ENCODE measurements at places on chromosomes 1 and 21.

- no peak for DNase-seq
Observed at GRCh38 chr1:55774446-55774845, 559.3 kb upstream of the USP24 start.

- DNase-seq: no peak
Observed at GRCh38 chr1:45458894-45459293, 32.1 kb downstream of the TESK2 start.

DNA sequence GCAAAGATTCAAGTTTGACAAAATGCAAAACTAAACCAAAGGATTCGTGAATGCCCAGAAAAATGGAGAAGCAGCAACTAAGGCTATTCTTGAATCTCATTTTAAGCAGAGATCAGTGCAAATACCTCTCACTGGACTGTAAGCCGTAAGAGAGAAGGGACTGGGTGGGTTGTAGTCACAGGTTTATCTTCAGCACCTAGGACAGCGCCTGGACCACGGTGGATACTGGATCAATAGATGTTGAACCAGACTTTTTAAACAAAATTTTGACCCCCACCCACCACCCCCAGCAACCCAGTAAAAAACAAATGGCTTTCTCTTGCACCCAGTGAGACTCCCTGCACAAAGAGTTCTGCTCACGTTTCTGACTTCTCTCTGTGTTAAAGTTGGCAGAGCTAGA is 347.1 kb downstream of the AJAP1 start:
- DNase-seq: no peak

DNA sequence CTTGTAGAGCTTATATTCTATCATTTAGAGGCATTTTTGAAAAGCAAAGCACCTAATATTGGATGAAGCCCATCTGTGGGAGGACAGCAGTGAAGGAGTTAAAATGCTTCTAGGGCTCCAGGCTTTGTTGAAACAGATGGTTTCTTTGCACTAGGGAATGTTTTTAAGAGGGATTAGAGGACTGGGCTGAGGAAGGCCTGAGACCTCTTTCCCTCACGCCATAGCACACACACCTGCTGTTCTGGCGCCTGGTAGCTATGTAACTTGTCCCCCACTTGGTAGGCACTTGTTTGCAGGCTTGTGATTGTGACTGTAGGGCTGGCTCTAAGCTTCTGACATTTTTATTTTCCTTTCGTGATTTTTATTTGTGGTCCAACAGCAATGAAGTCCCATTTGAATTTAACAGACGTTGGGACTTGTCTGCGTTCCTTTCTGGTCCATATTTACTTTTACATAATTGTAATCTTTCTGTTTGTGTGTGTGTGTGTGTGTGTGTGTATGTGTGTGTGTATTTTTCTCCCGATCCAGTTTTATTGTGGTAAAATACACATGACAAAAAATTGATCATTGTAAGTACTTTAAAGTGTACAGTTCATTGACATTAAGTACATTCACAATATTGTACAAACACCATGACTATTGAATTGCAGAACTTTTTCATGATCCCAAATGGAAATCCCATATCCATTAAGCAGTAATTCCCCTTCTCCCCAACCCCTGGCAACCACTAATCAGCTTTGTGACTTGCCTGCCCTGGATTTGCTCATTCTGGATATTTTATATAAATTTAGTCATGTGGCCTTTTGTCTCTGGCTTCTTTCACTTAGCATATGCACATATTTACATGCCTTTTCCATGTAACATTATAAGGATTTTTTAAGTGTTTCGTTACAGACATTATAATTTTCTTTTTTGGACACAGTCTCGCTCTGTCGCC is 33.5 kb upstream of the MACF1 start:
- no peak for DNase-seq

DNA sequence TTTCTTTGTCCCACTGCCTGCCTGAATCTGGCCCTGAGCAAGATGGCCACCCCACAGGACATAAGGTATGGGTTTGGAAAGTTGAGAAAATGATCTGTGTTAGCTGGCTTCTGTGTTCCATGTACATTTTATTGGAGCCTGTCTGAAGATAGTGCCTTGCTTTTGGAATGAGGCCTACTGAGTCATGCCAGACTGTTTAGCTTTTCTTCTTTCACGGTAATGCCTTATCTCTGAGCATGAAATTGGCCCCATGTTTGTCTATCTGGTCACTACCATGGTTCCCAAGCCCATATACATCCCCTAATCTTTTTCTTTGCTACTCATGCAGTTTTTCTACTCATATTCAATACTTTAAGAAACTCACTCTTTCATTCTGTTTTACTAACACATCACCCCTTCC is 85.1 kb upstream of the LMO4 start:
- no peak for DNase-seq

DNA sequence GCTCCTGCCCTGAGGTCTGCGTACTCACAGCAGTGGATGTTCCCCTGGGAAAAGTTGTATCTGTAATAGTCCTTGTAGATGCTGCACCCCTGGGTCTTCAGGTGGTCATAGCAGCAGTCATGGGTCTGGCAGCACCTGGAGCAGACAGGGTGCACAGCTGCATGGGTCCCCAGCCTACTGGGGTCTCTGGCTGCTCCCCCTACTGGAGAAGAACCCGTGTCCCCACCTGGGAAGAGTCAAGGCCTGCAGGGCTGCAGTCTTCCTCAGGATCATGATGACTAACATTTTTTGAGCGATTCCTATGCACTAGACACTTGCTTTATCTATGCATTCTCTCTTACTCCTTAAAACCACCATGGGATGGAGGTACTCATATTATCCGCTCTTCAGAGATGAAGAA is 3.9 kb downstream of the PLA2G2D start:
- no peak for DNase-seq

GRCh38 chr21:17779496-17779895 is 39.7 kb downstream of the C21orf91 start:
- DNase-seq: no peak

GRCh38 chr1:227272428-227272827 is 45.9 kb downstream of the CDC42BPA start:
- no peak for DNase-seq

DNA sequence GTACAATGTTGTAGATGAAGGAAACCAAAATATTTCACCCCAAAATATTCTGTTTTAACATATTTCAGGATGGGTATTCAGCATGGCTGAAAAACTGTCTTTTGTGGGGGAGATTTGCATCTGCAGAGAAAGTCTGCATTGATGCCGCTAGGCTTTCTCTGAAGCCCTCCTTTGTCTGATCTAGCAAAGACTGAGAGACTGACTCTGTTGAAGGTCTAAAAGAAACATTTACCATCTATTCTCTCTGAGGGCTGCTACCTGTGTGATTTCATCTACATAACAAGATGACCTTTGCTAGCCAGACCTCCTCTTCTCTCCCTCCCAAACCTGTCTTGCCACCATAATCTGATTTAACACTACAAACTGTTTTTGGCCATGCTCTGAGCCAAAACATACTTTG is 12.4 kb upstream of the MT1HL1 start:
- no peak for DNase-seq

DNA sequence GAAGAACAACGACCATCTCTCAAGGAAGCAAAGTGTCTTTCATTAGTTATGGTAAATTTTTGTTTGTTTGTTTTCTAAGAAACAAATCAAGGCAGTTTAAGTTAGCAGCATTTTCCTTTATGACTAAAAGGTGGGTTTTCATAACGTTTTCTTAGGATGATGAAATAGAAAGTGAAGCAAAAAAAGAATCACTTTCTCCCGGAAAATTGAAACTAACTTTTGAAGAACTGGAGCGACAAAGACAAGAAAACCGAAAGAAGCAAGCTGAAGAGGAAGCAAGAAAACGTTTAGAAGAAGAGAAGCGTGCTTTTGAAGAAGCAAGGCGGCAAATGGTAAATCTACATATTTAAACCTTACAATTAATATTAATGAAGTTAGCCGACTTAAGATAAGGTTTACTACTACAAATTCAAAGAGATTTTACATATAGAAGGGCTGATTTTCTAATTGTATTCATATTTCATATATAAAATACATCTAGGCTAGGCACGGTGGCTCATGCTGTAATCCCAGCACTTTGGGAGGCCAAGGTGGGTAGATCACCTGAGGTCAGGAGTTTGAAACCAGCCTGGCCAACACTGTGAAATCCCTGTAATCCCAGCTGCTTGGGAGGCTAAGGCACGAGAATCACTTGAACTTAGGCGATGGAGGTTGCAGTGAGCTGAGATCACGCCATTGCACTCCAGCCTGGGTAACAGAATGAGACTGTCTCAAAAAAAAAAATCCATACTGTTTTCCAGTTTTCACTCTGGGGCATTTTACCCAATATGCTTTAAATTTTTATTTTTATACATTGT is 38.3 kb downstream of the NEXN start:
- DNase-seq: no peak

- DNase-seq: no peak
Observed at GRCh38 chr1:41740058-41740457, 178.7 kb downstream of the HIVEP3 start.

- DNase-seq: no peak
Observed at GRCh38 chr1:192954705-192955265, 104.4 kb downstream of the UCHL5 start.

- no peak for DNase-seq
Observed at GRCh38 chr1:15288173-15288926, 41.3 kb downstream of the FHAD1 start.

- DNase-seq: no peak
Observed at GRCh38 chr1:12438349-12438924, 179.6 kb downstream of the DHRS3 start.

GRCh38 chr1:104853276-104853675 is 1103.6 kb downstream of the AMY1C start:
- no peak for DNase-seq

DNA sequence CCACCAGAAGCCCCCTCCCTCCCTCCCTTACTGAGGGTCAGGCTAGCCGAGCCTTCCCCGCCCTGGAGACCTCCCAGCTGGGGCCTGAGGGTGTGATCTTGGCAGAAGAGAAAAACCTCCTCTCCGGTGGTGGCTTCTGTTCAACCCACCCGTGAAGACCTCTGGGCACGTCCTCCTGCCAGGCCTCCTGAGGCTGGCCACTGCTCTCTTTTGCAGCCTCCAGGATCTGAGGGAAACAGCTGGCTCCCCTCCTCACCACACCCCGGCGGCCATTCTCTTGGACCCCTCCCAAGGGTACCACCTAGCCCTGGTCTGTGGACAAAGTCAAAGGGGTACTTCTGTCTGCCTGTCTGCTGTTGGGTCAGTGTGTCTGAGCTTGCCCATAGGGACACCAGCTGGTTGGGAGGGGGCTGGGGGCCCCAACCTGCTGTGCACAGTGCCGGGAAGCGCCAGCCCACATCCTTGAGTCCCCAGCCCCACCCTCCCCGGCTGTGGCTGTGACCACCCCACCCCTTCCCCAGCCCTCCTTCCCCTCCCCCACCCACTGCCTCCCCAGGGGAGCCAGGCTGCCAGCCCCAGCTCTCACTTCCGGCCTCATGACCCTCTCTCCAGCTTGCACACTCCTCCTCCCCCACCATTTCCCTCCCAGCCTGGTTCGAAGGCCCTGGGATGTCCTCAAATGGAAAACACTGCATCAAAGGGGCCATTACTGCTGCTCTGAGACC is 48.1 kb downstream of the AHDC1 start:
- DNase-seq: no peak

GRCh38 chr1:184143449-184143848 is 91.9 kb downstream of the TSEN15 start:
- peak; percentile 52 for DNase-seq

DNA sequence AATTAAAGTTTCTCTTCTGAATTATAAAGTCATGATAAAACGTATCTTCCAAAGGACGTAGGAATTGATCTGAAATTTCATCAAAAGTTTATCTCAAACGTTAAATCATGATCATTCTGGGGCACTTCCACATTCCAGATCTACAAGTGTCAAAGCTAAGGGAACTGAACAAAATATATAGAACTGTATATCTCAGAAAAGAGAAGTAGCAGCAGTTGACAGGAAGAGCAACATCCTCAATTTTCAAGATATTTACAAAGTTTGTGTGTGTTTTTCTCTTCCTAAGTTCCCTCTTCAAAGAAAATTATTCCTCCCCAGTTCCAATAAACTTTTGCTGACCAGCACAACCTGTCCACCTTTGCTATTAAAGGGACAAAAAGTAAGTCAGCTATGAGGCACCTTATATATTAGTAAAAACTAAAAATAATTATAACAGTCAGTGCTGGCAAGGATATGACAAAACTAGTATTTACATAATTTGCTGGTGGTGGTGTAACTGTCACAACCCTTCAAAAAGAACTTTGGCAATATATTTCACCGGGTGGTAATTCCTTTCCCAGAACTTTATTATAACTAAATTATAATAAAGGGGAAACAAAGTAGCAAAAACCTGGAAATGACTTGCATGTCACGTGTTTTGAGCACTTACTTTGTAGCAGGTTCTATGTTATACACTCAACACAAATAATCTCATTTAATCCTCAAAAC is 38.5 kb upstream of the EYA3 start:
- DNase-seq: no peak

GRCh38 chr1:165942927-165943597 is 115.6 kb downstream of the UCK2 start:
- DNase-seq: no peak

- DNase-seq: no peak
Observed at GRCh38 chr1:33225586-33225985, 30.7 kb upstream of the ZNF362 start.

DNA sequence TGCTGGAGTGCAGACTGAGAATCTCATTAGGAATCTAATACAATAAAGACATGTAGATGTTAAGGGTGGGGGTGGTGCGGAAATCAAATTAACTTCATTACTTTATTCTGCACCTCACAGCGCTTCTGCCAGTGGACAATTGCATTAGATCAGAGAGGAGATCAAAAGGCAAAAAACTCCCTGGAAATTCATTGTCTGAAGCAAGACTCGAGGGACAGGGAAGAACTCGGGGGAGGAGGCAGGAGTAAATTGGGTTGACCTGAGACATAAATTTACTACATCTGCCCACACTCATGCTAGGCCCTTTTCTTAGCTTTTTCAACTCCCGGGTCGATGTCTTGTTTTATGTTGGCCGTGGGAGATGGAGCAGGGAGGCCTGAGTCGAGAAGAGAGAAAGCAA is 315.4 kb downstream of the SPATA17 start:
- no peak for DNase-seq

DNA sequence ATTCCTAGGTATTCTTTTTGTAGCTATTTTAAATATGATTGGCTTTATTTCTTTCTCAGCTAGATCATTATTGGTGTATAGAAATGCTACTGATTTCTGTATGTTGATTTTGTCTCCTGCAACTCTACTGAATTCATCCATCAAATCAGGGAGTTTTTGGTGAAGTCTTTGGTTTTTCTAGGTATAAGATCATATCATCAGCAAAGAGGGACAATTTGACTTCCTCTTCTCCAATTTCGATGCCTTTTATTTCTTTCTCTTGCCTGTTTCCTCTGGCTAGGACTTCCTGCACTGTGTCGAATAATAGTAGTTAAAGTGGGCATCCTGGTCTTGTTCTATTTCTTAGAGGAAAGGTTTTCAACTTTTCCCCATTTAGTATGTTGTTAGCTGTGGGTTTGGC is 27.5 kb upstream of the PRKACB start:
- DNase-seq: no peak

GRCh38 chr1:17099616-17100340 is 19.5 kb downstream of the PADI2 start:
- no peak for DNase-seq

- DNase-seq: no peak
Observed at GRCh38 chr1:97680894-97681293, 239.9 kb downstream of the DPYD start.

Measured in Ammon's horn (tissue), 1 donor.